Endothelial cell of umbilical vein (primary cell): ENCODE measurements at places on chromosomes 1 and 21. TPM values are rescaled to one million over a fixed set of nuclear protein-coding genes. Genes with fewer than 3 reads are reported as not detected.

Gene SPRR2F
- total RNA-seq, result not detected in 2 replicates

Gene TNFRSF4
- 0.62 and 1.5 TPM in 2 replicates for total RNA-seq

Gene AMPD1
- not detected in 2 replicates for total RNA-seq

Gene HEYL
- not detected in 2 replicates for total RNA-seq

Gene UBE2U
- not detected in 2 replicates for total RNA-seq

Gene WDR64
- not detected in 2 replicates for total RNA-seq

Gene PLA2G2C
- not detected in 2 replicates for total RNA-seq

Gene LRRC38
- not detected in 2 replicates for total RNA-seq

Gene RTCA
- total RNA-seq, result 44.8 and 46.6 TPM in 2 replicates

Gene ATAD3B
- total RNA-seq, result 45.8 and 48.2 TPM in 2 replicates

Gene GUCA2B
- total RNA-seq, result not detected in 2 replicates

Gene LCE6A
- not detected in 2 replicates for total RNA-seq

Gene CYP4A22
- not detected in 2 replicates for total RNA-seq

Gene KRTAP10-6
- total RNA-seq, result not detected in 2 replicates

Gene TSPEAR
- total RNA-seq, result not detected in 2 replicates

Gene GORAB
- 6.4 and 7.7 TPM in 2 replicates for total RNA-seq

Gene APCS
- not detected in 2 replicates for total RNA-seq

Gene LCE2C
- not detected in 2 replicates for total RNA-seq

Gene OR2L3
- total RNA-seq, result not detected in 2 replicates

Gene PIK3R3
- 14.3 and 14.6 TPM in 2 replicates for total RNA-seq

Gene OR2T35
- not detected in 2 replicates for total RNA-seq

Gene RUNX3
- not detected in 2 replicates for total RNA-seq

Gene DRAXIN
- total RNA-seq, result 2.6 and 3.2 TPM in 2 replicates

Gene ADCY10
- not detected in 2 replicates for total RNA-seq

Gene VWA1
- total RNA-seq, result 3.3 and 6.1 TPM in 2 replicates

Gene GBP4
- total RNA-seq, result 1.7 and 7.6 TPM in 2 replicates

Gene TGFB2
- total RNA-seq, result 31.5 and 43.5 TPM in 2 replicates

Gene S100A13
- 155 and 255 TPM in 2 replicates for total RNA-seq

Gene NCAM2
- 0.27 and 1.4 TPM in 2 replicates for total RNA-seq

Gene NVL
- total RNA-seq, result 30.3 and 35.6 TPM in 2 replicates

Gene RNF223
- not detected in 2 replicates for total RNA-seq

Gene MRPS15
- total RNA-seq, result 105 and 106 TPM in 2 replicates

Gene CNTN2
- total RNA-seq, result not detected in 2 replicates

Gene ESPN
- total RNA-seq, result 0.71 and 2.2 TPM in 2 replicates

Gene SPOCD1
- total RNA-seq, result 0.27 and 24.9 TPM in 2 replicates

Gene KIF14
- 12.6 and 13.8 TPM in 2 replicates for total RNA-seq

Gene IER5
- total RNA-seq, result 14.4 and 14.9 TPM in 2 replicates

Gene SLC44A5
- total RNA-seq, result 1.6 TPM in 2 replicates

Gene DNM3
- 2.5 and 3.6 TPM in 2 replicates for total RNA-seq
